ENCODE measurements at places on chromosomes 2 and 18. TPM values are rescaled to one million over a fixed set of nuclear protein-coding genes. Genes with fewer than 3 reads are reported as not detected.
A peak's percentile ranks its signal among the peaks of the same experiment; 100 is the strongest.

DNA sequence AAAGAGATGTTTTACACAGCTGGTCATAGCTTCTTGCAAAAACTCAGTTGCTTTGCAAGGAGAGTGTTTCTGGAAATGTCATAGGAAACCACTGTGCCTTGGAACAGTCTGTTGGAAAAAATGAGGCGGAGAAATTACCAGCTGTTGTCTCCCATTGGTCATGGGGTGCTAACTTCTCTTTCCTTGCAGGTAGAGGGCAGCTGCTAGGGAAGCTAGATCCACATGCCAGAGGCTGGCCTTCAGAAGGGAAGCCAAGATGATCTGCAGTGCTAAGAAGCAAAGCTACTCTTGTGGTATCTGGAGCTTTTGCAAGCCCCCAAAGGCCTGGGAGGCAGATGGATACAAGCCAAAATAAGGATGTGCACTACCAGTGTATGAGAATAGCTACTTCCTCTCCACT, 34.8 kb upstream of the LAMA1 start:
- no peak for DNase-seq

GRCh38 chr18:76619261-76619620, 124.2 kb upstream of the ZNF516 start:
- peak; percentile 86 for DNase-seq

- DNase-seq, result no peak
Measured at GRCh38 chr18:57131101-57131500, 15.8 kb upstream of the BOD1L2 start.

GRCh38 chr2:101175991-101176390, 24.8 kb upstream of the TBC1D8 start:
- DNase-seq, result no peak

- no peak for DNase-seq
Measured at GRCh38 chr2:239263669-239264491, 136.9 kb downstream of the HDAC4 start.

The C1QL2 gene
- not detected for total RNA-seq

All from uterus (tissue), 4 donors.